Stimulated activated CD4-positive, alpha-beta T cell treated with anti-CD3 and anti-CD28 coated beads, Interleukin-4, amount 100 ng/mL, for 24 hours (primary cell): ENCODE measurements at places on chromosomes 1 and 21.

- no peak for DNase-seq
Observed at GRCh38 chr1:187788718-187789117, 960.0 kb downstream of the PLA2G4A start.

- DNase-seq, result no peak
Observed at GRCh38 chr1:89176971-89177370, 1.2 kb upstream of the GBP7 start.

GRCh38 chr1:1573843-1574720 lies 581 bp downstream of the SSU72 start:
- peak; percentile 66 for DNase-seq

DNA sequence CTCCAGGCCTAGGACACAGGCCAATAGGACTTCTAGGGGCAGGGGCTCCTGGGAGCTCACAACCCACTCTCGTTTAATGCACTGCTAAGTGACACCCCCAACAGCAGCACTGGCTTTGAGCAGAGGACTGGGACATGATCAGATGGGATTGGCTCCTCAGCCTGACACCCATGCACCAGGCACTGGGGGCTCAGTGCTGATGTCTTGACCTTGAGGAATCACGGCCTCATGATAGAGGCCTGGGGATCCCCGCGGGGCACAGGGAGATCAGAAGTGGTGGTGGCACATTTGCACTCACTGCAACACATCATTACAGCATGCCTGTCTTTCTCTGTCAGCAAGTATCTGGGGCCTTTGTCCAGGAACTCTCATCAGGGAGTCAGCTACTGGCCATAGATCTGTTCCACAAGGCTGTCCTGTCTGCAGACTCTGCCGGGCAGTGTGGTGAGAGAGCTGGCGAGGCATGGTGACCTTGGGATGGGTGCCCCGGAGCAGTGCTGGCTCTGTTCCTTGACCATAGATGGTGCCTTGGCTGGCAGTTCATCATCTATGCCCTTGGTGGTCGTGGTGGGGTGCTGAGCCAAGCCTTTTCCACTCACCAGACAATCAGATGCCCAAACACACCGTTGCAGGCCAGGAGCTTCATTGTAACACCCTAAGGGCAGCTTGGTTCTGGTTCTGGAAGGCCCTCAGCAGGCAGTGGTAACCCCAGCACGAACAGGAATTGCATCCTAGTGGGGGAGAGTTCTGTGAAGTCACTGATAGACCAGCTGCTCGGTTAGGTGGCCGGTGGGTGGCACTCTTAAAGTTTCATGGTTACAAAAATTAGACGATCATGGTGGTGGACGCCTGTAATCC lies 22.2 kb upstream of the PARP1 start:
- DNase-seq, result no peak

DNA sequence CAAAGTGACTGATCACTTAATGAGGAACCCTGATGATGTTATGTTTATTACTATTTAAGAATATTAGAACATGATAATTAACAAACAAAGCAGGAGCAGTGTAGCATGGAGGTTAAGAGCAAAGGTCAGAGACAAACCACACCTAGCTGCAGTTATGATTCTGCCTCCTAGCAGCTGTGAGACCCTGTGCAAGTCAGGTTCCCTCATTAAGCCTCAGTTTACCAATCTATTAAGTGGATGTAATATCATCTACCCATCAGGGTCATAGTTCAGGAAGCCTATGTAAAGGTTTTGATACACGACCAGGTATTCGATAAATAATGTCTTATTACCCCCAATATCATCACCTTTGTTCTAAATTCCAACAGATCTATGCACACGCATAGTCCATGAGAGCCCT lies 32.0 kb downstream of the DUSP10 start:
- DNase-seq, result no peak

GRCh38 chr1:34785875-34786470 lies 5.0 kb downstream of the GJB3 start:
- no peak for DNase-seq

DNA sequence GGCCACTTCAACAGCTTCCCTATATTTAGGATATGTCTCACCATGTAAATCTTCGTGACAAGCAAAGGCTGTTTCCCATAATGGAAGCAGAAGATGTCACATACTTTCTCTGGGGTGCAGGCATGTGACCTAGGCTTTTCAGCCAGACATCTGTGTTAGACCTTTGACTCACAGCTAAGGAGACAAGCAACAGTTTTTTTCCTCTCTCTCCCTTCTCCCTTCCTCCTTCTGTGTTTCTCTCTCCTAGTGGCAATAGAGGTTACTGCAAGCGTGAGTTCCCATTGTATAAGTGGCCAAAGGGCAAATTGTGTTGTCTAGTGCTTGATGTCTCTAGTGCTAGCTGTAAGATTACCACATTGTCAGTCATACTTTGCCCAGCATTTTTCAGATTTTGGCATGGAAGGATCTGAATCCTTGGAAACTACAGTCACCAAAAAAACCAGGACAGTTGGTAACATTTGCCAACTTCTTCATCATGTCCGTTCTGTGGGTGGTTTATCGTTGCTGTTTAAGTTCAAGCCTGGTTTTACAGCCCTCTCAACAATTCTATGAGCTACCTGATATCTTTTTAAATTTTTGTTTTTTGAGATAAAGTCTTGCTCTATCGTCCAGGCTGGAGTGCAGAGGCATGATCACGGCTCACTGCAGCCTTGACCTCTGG lies 44.4 kb upstream of the RABGAP1L start:
- peak; percentile 21 for DNase-seq

- DNase-seq, result no peak
Observed at GRCh38 chr1:193753038-193753756, 566.8 kb upstream of the B3GALT2 start.

- peak; percentile 32 for DNase-seq
Observed at GRCh38 chr1:205504311-205505075, at the start of gene CDK18. Gene CDK18 (plus strand): TSS chr1:205504669. CDS start chr1:205523168, 18,499 bp downstream.

GRCh38 chr1:181396811-181397210 lies 86.5 kb upstream of the CACNA1E start:
- no peak for DNase-seq

GRCh38 chr1:10934150-10934818 lies 78.2 kb upstream of the TARDBP start:
- DNase-seq, result no peak

GRCh38 chr1:38527373-38527966 lies 332.1 kb downstream of the RRAGC start:
- peak; percentile 49 for DNase-seq

- DNase-seq, result no peak
Observed at GRCh38 chr1:109882288-109883245, 28.1 kb upstream of the CSF1 start.

GRCh38 chr1:21547876-21548275 lies 38.7 kb downstream of the ALPL start:
- DNase-seq, result no peak
